ENCODE measurements at places on chromosomes 11 and 22.
A peak's percentile ranks its signal among the peaks of the same experiment; 100 is the strongest.

GRCh38 chr11:80856066-80856465 is 1415.2 kb upstream of the TENM4 start:
- DNase-seq: no peak

- peak; percentile 71 for DNase-seq
Measured at GRCh38 chr11:68002938-68003845, 705 bp downstream of the UNC93B1 start.

GRCh38 chr11:131579932-131580387 is 209.5 kb downstream of the NTM start:
- DNase-seq: peak; percentile 59

GRCh38 chr22:29308791-29309262 is 2.4 kb downstream of the GAS2L1 start:
- DNase-seq: no peak

GRCh38 chr11:15829312-15829711 is 527.0 kb downstream of the SOX6 start:
- no peak for DNase-seq

DNA sequence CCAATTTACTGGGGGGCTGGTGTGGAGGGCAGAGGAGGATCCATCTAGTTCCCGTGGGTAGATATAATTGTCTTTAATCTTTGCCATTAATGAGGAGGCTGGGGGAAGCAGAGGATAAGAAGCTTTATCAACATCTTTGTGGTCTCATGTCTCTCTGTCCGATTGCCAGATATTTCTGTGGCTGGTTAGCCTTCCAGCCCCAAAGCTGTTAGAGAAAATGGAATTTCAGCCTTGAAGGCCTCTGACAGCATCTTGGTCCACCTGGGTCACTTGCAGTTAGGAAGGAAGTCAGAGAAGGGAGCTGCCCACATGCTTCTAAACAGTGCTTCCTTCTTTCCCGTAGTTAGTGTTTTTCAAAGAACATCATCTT is 56.9 kb downstream of the ABTB2 start:
- peak; percentile 16 for DNase-seq

DNA sequence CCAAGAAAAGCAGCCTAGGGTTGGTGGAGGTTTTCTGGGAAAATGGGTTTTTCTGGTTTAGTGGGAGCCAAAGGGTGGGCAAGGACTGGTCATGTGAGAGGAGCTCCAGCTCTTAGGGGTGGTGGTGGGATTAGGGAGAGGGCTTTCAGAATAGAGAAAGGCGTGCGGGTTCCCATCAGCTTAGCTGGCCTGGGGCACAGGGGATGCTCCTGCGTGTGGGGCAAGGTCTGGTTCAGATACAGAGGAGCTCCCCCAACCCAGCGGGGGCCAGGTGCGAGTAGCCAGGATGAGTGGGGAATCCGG is 644 bp downstream of the TMEM134 start:
- no peak for DNase-seq

DNA sequence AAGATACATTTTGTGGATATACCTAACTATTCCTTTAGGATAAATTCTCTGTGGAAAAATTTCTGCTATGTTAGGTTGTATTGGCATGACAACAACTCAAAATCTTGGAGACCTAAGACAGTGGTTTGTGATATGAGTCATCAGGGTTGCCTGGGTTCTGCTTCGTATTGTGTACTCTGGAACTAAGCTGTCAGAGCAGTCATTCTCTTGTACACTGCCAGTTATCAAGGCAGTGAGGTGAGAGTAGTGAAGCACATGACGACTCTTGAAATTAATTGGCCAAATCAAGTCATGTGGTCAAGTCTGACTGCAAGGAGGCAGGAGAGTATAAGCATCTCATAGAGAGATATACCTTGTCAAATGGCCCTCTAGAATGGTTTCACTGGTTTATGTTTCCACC is 104.4 kb downstream of the FANCF start:
- DNase-seq: peak; percentile 73

DNA sequence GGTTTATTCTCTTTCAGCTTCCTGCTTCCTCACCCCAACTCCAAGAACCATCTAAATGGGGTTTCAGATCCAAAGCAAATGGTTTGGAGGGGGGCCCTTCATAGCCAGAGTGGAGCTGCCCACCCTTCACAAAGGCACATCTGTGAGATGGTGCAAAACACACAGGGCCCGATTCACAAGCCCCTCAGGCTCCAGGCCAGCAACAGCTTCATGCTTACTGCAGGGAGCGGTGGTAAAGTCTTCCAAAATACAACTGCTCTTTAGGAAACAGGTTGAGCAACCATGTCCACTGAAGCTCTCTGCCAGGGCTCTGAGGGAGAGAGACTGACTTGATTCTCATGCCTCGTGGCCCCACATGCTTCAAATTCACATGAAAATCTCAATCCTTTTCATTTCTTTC is 213.0 kb upstream of the NARS2 start:
- DNase-seq: no peak

DNA sequence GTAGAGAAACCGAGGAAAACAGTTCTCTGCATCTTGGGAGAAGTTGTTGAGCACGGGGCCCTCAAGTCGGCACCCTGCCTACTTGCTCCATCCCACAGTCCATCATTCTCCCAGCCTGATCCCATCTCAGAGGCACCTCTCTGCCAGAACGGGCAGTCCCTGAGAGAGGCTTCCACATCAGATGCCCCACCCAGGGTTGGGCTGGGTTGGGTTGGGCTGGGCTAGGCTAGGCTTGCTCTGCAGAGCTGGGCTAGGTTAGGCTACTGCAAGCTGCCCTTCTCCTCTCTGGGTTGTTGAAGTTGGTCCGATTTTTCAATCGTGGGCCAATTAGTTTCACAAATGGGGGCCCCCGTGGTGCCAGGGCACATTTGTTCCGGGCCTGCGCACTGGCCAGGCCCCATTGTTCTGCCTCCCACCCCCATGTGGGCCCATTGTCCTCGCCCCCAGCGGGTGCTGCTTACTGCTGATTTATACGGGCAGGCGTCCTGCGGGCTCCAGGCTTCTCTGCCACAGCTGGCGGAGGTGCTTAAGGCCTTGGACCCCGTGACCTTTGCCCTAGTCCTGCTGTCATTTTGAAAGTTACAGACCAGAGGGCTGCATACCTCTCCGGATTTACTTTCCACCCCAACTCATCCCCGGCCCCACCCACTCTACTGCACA is 63.7 kb upstream of the NNMT start:
- peak; percentile 92 for DNase-seq

Measured in NCI-H69 (cell line).